Stimulated activated CD8-positive, alpha-beta memory T cell treated with anti-CD3 and anti-CD28 coated beads, Interleukin-7, amount 100 ng/mL, for 48 hours (primary cell): ENCODE measurements at places on chromosomes 12 and 14.

GRCh38 chr14:93343266-93343665 is 3.7 kb upstream of the COX8C start:
- DNase-seq = no peak

- DNase-seq = no peak
These were observed 251.6 kb upstream of the ALG10 start for GRCh38 chr12:33770652-33771051.

- no peak for DNase-seq
These were observed 389.6 kb upstream of the ATP2B1 start for GRCh38 chr12:90098132-90098779.

DNA sequence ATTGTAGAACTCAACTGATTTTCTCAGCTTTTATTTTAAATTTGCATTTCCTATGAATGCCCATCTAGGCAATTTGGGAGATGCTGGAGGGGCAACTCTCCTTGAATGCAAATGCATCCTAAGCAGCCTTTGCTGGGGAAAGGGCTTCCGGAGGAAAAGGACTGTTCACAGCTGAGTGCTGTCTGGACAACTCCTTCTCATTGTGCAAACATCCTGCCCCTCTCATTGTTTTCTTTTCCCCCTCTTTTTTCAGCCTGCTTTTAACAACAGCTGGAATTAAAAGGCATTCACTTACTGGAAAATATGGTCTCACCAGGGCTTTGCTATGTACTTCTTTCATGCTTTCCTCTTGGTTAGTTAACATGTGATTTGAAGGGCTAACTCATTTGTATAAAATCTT is 397.8 kb downstream of the FUT8 start:
- DNase-seq = no peak

DNA sequence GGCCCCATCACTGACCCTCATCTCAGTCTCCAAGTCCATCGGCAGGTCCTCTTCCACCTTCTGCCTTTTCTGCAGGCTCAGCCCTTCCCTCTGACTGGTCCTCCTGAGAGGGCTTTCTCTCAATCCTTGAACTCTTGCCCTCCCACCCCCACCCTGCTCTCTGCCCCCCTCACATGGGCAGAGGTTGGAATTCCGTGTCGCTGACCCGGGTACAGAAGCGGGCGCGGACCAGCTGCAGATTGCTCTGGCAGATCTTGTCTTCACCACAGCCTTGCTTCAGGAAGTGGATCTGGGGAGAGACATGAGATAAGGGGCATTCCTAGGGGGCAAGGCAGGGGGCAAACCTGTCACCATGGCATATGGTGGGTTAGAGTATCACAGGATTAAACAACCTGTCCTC is 12.4 kb downstream of the ITGA7 start:
- DNase-seq = no peak

GRCh38 chr14:104388541-104389325 is 190.8 kb upstream of the C14orf180 start:
- no peak for DNase-seq

DNA sequence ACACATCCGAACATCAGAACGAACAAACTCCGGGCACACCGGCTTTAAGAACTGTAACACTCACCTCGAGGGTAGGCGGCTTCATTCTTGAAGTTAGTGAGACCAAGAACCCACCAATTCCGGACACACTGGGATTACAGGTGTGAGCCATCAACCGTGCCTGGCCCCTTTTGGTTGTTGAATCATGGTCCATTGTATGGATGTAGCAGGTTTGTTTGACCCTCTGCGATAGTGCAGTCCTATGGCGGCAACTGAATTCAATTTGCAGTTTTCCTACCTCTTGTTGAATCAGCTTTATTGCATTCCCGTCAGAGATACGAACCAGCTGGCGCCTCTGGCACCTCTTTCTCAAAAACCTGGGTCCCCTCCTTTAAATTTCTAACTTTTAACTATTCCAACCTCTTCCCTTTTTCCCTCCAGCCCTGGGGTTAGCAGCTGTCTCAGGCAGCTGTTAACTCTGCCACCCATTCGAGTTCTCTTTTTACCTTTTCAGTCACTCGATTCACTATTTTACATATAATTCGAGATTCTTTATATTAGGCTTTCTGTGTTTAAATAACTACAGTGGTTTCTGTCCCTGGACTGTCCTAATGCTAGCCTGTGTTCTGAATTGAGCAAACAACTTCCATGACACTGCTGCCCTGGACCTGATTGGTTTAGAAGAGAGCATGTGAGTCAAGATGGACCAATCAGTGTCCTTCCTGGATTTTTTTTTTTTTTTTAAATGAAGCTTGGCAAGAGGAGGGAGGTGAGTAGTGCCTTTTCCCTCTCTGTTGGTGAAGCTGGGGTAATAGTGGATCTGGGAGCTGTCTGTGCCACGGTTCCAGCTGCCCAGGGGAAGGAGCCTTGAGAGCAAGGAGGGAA is 261.5 kb downstream of the PCNX1 start:
- no peak for DNase-seq

GRCh38 chr12:12445882-12446181 is 89.0 kb downstream of the BORCS5 start:
- DNase-seq = no peak

- DNase-seq = no peak
These were observed 40.1 kb upstream of the EVL start for GRCh38 chr14:100025111-100025510.

DNA sequence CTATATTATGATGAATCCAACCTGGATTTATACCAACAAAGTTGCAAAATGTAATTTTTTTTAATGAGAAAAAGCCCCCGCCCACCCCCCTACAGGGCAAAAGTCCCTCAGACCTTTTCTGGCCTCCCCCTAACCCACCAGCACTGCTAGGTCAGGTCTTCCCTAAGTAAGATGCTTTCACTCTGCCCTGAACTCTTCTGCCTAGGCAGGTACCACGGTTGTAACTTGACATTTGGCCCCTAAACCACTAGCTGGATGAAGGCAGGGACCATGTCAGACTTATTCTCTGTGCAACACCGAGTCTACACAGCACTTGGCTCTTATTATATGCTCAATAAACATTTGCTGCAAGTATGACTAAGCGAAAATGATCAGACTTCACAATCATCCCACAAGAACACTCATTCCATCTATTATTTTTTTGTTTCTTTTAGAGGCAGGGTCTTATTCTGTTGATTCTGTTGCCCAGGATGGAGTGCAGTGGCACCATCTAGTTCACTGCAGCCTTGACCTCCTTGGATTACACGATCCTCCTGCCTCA is 63.2 kb downstream of the SPRING1 start:
- DNase-seq = no peak

- DNase-seq = no peak
These were observed 75.8 kb downstream of the SINHCAF start for GRCh38 chr12:31250179-31250578.

DNA sequence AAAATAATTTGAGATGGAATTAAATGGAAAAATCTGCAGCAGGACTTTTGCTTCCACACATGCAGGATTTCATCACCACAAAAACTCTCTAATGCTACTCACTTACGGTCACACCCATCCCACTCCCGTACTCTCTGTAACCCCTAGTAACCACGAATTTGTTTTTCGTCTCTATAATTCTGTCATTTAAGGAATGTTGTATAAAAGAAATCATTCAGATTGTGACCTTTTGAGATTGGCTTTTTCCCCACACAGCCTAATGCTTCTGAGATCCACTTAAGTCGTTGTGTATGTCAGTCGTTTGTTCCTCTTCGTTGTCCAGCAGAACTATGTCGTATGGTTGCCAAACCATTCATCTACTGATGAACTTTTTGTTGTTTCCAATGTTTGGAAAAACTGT is 19.8 kb upstream of the PZP start:
- DNase-seq = no peak

- no peak for DNase-seq
These were observed 131.9 kb downstream of the EXOC5 start for GRCh38 chr14:57136669-57137328.

DNA sequence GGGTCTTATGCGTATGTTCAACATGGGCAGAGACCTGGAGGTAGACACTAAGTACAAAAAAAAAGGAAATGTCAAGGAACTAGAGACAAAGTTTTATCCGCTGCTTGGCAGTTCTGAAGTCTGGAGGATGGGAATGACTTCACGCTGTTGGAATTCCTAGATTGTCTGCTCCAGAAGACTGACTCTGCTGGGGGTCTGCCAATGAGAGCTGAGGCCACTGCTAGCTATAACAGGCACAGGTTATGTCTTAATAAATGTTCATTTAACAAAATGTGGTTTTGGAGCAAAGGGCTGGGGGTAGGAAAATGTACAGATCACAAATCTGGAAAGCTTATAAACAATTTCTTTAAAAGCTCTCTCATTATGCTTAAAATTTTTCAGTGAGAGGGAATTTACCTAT is 5.9 kb downstream of the RNASE8 start:
- DNase-seq = no peak
